Activated CD8-positive, alpha-beta memory T cell treated with anti-CD3 and anti-CD28 coated beads for 4 hours (primary cell): ENCODE measurements at places on chromosomes 16 and 17.

DNA sequence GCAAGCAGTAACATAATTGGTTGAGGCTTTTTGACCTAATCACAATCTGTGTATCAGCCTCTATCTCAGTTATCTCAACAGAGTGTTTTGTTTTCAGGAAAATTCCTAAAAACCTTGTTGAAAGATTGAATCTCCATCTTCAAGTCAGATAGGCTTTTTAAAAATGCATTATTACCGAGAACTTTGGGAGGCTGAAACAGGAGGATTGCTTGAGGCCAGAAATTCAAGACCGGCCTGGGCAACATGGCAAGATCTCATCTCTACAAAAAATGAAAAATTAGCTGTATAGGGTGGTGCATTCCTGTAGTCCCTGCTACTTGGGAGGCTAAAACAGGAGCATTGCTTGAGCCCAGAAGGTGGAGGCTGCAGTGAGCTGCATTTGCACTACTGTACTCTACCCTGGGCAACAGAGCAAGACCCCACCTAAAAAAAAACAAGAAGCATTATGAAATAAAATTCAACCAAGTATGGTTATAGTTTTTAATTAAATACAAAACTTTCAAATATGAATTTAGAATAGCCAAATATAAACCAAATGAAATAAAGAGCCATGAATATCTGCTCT is 68.4 kb downstream of the VMP1 start:
- DNase-seq, result no peak

DNA sequence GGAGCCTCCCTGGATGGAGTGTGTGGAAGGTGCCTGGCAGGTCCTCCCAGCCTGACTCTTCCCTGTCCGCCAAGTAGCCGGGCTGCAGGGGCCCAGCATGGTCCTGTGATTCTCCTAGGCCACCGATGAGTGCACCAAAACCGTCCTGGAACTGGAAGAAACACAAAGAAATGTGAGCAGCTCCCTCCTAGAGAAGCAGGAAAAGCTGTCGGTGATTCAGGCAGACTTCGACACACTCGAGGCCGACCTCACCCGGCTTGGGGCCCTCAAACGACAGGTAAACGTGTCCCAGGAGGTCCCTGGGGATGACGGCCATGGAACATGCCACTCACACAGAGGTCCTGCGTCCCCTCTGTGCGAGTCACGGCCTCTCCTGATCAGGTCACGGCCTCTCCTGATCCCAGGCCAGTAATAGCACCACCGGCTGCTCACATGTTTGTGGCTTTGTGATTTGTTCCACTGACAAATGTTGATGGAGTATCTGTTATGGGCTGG is 4.2 kb upstream of the GAA start:
- no peak for DNase-seq

DNA sequence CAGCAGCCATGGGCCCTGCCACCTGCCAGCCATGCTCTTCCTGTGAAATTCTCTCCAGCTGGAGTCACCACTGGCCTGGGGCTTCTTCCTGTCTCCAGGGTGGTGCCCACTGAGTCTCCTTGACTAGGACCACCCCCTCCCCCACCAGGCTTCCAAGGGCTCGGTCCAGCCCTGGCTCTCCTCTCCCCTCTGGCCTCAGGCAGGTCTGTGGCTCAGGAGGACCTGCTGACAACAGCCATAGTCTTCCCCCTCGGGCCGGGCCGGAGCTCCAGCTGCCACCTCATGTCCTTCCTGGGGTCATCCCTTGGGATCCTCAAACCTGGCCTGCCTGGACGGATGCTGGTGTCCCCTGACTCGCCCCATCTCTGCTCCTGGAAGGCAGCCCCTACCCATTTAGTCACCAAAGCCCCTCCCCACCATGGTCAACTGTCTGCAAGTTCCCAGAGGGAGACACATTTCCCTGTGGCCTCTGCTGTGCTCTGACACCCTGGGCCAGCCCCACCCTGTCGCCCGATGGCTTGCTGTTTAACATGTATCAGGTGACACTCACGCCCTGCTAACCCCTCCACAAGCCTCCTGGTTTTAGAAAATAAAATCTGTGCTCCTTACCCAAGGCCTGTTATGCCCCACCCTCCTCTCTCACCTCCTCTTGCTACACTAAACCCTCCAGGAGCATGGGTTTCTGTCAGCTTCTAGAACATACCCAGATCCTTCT is 186.2 kb downstream of the RBFOX3 start:
- DNase-seq, result no peak

DNA sequence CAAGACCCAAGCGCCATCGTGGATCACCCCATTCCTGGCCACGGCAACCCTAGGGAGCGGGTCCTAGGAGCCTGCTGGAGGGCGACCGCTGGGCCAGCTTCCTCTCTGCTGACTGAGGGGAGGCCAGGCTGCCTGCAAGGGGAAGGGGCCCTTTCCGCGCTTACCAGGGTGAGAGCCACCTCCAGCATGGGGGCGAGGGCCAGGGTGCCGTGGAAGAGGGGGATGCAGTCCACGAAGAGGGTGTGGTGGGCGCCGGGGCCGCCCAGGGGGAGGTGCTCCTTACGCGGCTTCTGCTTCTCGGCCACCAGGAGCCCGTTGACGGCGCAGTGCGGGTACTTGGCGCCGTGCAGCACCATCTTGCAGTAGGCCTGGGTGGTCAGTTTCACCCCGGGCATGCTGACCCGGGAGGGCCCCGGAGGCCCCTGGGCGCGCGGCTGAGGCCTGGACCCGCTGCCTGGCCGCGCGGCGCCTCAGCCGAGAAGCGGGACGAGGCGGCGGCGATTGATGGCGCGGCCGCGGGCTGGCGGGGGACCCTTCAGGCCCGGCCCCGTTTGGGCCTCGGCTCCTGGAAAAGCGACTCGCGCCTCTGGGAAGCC is 345 bp downstream of the EMC8 start:
- peak; percentile 6 for DNase-seq

DNA sequence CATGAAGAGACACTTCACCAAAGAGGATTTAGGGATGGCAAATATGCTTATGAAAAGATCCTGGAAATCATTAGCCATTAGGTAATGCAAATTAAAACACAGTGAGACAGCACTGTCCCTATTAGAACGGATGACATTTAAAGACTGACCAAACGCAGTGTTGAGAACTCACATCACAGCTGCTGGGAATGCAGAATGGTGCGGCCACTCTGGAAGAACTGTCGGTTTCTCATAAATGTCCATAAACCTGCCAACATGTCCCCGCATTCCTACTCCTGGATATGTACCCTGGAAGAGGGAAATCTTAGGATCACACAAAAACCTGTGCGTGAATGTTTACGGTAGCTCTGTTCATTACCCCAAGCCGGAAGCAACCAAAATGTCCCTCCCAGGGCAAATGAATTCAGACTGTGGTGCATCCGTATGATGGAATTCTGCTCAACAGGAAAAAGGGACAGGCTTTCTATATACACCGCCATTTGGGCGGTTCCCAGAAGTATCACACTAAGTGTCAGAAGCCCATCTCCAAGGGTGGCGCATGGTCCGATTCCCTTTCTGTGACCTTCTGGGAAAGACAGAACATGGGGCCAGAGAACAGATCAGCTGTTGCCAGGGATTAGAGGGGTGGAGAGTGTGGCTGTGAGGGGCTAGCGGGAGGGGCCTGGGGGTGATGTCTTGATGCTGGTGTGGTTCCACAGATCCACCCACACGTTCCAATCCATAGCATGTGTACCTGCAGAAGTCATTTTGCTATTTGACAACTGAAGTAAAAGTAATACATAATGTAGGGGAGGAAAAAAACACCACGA is 197.2 kb upstream of the CHMP6 start:
- DNase-seq, result no peak

DNA sequence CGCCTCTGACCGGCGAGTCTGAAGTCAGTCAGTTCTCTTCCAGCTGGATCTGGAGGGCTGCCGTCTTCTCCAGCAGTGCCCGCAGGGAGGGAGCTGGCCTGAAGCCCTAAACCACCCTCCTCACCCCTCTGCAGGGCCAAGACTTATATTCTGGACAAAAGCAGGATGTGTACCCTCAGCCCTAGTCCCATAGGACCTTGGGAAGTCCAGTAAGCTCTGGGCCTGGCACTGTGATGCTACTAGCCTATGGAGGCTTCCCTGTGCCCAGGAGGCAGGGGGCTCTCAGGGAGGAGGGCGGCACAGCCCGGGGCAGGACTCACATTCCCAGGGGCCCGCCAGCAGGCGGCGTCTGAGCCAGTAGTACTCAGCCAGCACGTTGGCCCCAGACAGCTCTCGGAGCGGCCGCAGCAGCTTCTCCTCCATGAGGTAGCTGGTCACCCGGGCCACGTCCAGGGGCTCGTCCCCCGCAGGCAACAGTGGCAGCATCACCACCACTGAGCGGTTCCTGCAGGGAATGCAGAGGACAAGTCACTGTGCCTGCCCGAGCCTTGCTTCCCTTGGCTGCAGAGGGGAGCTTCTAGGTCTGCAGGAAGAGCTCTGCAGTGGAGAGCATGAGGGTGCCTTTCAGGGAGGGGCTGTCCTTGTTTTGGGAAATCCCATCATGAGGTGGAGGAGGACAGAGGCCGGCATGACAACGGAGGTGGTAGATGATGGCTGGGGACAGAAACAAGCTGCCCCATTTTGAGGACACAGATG is 41.7 kb downstream of the RMI2 start:
- no peak for DNase-seq

GRCh38 chr17:80024206-80024972 is 11.3 kb downstream of the TBC1D16 start:
- no peak for DNase-seq

DNA sequence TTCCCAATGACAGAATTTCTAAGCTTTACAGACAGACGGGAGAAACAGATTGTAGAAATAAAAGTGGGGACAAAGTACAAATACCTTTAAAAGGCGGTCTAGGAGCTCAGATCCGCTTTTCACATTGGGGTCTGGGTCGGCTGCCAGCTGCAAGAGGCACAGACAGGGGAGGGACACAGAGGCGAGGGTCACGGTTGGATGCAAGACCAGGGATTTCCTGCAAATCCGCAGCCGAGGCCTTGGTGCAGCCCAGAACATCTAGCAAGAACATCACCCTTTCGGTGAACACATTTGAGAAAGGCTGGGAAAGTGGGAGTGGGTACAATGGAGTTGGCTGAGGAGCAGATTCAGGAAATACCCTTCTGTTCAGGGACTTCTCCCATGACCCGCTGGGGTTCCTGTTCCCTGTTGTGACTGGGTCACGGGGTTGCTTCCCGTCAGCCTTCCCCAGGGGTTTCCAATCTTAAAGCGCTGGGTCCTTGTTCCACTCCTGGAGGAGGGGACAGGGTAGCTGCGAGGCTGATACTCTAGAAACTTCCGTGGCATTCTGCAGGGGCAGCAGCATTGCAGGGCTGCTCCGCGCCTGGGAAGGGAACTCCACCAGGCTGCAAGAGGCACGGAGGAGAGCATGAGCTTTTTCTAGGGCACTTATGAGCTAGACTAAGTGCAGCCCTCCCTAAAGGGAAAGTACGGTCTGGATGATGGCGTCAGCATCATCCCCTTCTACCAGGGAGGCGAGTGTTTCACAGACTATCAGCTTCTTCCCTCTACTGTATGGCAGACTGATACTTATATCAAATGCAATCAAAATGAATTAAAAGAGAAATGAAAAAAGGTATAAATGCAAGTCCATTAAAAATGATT is 16.0 kb downstream of the VAC14 start:
- no peak for DNase-seq

GRCh38 chr16:17166095-17166494 is 304.7 kb downstream of the XYLT1 start:
- no peak for DNase-seq

DNA sequence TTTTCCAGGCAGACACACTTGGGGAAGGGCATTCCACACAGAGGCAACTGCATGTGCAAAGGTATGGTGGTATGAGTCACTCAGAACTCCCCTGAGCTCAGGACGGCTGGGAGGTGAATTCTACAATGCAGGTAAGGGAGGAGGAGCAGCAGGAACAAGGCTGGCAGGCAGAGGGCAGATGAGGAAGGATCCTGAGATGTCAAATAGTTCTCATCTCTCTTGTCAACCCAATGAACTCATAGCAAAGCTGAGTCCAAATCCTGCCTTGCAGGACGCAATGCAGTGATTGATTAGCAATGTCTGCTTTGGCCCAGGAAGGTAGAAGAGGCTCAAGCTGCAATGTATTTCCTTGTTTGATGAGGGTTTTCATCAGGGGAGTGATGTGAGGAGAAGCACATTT is 243.5 kb downstream of the XYLT1 start:
- no peak for DNase-seq

GRCh38 chr17:81095383-81095762 is 60.4 kb downstream of the BAIAP2 start:
- no peak for DNase-seq

GRCh38 chr16:70697594-70698170 is 11.8 kb upstream of the MTSS2 start:
- no peak for DNase-seq

- no peak for DNase-seq
These were observed 81.3 kb downstream of the SMG6 start for GRCh38 chr17:2222301-2222700.

DNA sequence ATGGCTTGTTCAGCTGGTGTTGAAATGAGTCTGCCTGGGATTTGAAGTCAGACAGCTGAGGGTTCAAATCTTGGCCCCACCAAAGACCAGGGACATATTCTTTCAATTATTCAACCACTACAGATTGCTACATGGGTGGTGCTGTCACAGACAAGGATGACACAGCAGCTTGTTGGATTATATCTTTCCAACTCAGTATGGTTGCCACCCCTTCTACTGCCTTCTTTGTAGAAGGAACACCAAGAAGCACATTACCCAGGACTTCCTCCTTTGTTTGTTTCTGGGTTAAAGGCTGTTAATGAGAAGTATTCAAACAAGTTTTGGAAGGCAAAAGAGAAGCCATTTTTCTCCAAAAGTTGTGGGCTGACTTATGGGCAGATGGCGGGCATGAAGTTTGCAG is 78.6 kb downstream of the COPRS start:
- DNase-seq, result no peak

DNA sequence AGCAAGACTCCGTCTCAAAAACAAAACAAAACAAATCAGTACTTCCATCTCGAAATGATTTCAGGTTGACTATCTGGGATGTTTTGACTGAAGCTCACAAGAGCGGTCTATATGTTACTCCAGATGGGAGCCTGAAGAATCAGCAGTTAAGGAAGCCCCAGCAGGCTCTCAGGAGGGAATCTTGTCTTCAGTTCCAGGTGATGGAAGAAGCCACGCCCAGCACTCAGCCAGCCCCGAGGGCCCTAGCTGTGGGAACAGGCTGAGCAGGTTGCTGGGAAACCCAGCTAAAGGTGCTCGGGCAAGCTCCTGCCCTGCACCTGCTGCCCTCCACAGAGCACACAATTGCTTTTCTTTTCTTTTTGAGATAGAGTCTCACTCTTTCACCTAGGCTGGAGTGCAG is 32.4 kb downstream of the WIPI1 start:
- DNase-seq, result no peak
